ENCODE measurements at places on chromosomes 11 and 22.

GRCh38 chr11:107821199-107821927, 37.2 kb downstream of the SLC35F2 start:
- DNase-seq: no peak

GRCh38 chr11:8794126-8794525, 111.5 kb downstream of the RPL27A start:
- DNase-seq: no peak

- DNase-seq: no peak
Measured at GRCh38 chr11:8596504-8597046, 2.5 kb upstream of the STK33 start.

- no peak for DNase-seq
Measured at GRCh38 chr11:75105462-75105925, 8.8 kb upstream of the OR2AT4 start.

DNA sequence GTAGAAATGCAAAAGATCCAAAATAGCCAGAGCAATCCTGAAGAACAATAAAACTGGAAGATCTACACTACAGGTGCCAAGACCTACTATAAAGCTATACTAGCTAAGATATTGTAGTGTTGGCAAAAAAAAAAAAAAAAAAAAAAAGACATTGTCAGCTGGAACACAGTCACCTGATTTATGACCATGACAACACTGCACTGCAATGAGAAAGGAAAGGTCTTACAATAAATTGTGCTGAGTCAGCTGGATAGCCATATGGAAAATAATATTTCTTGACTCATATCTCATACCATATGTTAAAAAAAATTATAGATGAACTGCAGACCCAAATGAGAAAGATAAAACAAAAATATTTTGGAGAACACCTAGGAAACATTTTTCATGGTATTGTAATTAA, 3.1 kb upstream of the PANX3 start:
- no peak for DNase-seq

DNA sequence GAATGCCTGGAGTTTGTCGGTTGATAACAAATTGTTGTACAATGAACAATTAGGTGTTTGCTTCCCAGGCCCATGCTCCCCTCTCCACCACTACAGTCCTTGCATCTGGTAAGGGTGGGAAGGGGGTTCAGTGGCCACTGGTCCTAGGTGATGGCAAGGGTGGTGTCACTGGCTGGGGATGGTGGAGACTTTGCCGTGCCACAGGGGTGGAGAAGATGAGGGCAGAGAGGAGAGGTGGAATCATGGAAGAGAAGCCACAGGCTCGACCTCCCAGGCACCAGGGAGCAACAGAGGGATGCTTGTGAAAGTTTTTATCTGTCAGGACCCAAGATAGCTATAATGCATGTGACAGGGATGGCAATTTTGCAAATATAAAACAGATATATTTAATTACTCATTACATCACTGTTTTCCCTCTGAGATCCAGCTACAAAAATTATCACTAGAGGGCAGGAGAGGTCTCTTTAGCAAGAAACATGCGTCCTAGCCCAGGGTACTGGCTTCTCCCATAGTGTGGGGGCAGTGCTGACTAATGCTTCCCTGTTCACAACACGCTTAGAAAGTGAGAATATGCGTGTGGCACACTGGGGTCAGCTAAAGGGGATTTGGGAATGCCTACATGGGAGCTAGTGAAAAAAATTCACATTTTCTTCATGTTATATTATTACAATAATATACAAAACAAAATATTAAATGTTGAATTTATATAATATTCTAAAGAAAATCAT, 49.0 kb upstream of the AMPD3 start:
- DNase-seq: peak; percentile 71

DNA sequence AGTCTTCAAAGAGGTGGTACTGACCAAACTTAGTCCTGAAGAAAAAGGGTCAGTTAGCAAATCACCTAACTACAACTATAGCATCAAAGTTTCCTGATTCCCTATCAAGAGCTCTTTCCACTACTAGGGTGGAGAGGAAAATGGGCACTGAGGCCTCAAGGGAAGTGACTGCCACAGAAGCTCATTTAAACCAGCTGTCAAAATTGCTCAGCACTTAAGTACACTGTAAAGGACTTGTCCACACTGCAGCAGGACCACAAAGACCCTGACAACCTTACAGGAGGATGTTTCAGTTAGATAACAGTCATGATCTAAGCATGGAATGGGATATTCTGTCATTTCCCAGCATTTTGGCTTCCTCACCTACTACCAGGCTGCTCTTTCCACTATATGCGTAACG, 33.0 kb downstream of the FAM168A start:
- DNase-seq: no peak

DNA sequence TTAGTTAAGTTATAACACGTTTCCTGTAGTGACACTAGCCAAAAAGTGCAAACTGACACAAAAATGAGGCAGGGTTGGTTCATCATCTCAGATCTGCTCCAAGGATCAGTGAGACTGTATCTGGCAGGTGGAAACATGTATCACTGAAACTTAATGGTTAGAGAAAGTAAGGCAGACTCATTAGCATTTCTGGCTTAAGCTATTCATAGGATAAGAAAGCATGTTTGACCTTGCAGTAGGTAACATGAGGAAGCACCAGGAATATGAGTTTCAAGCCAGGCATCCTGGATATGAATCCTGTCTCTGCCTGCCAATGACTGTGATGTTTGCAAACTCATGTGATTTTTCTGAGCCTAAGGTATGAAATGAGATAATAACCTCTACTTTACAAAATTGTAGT, 732.1 kb downstream of the NELL1 start:
- DNase-seq: no peak

GRCh38 chr11:67584205-67584880, 731 bp downstream of the GSTP1 start:
- DNase-seq: peak; percentile 15

DNA sequence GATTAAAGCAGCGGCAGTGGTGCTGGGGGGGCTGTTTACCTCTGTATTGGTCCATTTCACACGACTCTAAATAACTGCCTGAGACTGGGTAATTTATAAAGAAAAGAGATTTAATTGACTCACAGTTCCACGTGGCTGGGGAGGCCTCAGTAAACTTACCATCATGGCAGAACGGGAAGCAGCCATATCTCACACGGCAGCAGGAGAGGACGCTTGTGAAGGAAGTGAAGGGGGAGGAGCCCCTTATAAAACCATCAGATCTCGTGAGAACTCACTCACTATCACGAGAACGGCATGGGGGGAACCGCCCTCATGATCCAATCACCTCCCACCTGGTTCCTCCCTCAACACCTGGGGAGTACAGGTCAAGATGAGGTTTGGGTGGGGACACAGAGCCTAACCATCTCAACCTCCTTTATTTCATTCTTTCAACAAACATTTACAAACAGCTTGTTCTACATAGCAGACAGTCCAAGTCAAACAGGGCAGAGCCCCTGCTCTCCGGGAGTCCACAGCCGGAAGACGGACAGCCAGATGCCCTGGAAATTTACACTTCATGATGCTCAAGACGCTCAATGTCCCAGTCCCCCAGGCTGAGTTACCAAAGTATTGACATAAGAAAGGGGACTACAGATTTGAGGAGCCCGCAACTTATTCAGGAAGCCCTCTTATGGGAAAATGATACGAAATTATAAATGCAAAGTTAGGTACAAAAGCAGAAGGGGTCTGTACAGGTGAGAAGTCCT, 26.3 kb upstream of the HMGXB4 start:
- no peak for DNase-seq

- no peak for DNase-seq
Measured at GRCh38 chr22:32761251-32761903, 40.1 kb upstream of the TIMP3 start.

DNA sequence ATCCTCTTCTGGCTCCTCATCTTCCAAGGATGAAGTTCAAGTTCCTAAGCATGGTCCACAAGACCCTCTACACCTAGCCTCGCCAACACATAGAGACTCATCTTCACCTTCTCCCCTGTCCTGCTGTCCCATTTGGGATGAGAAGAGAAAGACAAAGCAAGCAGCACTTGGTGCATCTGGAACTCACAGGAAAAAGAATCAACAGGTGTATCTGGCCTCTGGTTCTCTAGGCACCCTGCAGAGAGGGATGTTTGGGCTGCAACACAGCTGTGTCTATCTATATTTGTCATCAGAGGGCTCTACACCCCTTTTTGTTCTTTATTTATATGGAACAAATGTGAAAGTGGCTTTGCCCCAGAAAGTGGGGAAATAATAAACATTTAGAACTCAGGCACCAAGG, 82.1 kb upstream of the GALNT18 start:
- no peak for DNase-seq

GRCh38 chr22:30332994-30333706, 6.4 kb upstream of the TBC1D10A start:
- no peak for DNase-seq

GRCh38 chr11:61509043-61510029, 787 bp downstream of the LRRC10B start:
- DNase-seq: peak; percentile 57

- no peak for DNase-seq
Measured at GRCh38 chr11:84566671-84567070, 1060.5 kb downstream of the DLG2 start.

- no peak for DNase-seq
Measured at GRCh38 chr11:76690736-76691135, 20.2 kb upstream of the LRRC32 start.

- no peak for DNase-seq
Measured at GRCh38 chr11:109229682-109230081, 192.3 kb upstream of the C11orf87 start.

DNA sequence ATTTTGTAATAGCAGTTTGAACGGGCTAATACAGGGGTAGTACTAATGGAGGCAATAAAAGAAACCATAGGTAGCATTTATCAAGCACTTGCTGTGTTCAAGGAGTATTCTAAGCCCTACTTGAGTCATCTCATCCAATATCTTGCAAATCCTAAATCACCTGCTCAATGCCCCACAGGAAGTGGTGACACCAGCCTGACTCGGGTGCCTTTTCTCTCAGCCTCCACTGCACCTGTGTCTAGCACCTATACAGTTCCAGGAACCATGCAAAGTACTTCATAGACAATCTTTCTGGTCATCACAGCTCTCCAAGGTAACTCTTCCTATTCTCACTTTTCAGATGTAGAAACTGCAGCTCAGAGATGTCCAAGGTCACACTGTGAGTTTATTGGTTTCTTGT, 98.0 kb downstream of the PRR5L start:
- DNase-seq: peak; percentile 40

- DNase-seq: no peak
Measured at GRCh38 chr11:19228968-19229367, 11.8 kb downstream of the E2F8 start.

- no peak for DNase-seq
Measured at GRCh38 chr11:10576035-10576398, 7.6 kb upstream of the LYVE1 start.

DNA sequence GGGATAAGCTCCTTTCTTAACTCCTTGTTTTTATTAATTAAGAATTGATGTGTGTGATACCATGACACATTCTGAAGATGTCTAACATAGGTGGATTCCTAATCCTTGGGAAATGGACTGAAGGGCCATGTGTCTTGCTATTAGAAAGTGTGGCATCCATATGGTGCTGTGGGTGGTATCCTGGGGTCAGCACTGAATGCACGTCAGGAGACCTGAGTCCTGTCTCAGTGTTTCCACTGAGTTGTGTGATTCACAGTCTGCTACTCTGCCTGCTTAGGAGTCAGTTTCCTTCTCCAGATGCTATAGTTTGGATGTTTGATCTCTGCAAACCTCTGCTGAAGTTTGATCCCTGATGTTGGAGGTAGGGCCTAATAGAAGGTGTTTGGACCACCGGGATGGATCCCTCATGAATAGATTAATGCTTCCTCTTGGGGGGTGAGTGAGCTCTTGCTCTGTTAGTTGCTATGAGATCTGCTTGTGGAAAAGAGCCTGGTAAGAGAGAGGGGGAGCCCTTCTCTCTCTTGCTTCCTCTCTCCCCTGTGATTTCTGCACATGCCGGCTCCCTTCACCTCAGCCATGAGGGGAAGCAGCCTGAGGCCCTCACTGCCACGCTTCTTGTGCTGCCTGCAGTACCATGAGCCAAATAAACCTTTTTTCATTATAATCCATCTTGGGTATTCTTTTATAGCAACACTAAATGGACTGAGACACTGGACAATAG, 666.5 kb downstream of the NTM start:
- DNase-seq: no peak

GRCh38 chr11:88813233-88813915, 252.4 kb downstream of the GRM5 start:
- no peak for DNase-seq

GRCh38 chr22:38041760-38042487, 15.3 kb upstream of the PICK1 start:
- DNase-seq: no peak

GRCh38 chr22:39517470-39517869, 2.9 kb upstream of the ATF4 start:
- no peak for DNase-seq

DNA sequence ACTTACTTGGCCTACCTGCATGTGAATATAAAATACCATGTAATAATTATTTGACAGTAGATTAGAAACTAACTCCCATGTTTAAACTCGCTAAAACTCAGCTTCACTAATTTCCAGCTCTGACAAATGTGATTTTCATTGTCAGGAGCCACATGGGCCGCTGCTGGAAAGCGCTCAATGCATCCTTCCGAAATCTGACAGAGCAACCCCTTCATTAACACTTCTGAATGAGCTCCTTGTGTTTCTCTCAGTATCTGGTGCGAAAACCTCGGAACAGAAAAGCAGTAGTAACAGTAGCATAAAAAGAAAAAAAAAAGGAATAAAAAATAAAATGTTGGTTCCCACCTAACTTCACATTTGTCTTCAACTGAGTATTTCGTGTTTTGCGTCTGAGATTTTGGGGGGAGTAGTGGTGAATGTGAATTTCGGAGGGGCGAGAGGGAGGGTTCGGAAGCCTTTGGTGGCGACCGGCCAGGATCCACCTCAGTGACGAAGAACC, 710 bp downstream of the MTCH2 start:
- no peak for DNase-seq

DNA sequence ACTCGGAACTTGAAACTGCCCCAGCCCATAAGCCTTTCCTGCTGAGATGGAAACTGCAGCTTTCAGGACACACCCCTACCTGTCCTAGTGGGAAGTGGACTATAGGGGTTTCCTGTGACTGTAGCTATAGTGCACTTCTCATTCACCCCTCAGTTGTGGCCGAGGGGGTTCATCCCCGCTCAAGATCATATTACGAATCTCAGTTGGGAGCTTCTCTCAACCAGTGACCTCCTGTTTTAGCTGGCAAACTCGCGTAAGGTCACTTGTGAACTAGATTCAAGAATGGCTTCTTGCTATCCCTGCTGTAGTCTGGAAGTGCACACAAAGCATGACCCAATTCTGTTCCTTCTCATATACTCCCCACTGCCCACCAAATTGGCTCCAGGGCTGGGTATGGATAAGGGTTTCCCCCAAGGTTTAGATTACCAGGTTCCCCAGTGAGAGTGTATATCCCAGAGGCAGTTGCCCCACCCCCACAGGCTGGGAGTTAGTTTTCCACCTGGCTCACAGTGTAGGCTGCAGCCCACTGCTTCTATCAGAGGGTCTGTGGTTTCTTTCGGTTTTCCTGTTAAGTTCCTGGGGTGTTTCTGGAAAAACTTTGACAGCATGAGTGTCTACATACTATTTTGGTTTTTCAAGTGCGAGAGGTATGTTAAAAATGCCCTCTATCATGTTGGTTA, 812.9 kb downstream of the JRKL start:
- DNase-seq: no peak
